ENCODE measurements at places on chromosomes 2 and 18.
A peak's percentile ranks its signal among the peaks of the same experiment; 100 is the strongest.

DNA sequence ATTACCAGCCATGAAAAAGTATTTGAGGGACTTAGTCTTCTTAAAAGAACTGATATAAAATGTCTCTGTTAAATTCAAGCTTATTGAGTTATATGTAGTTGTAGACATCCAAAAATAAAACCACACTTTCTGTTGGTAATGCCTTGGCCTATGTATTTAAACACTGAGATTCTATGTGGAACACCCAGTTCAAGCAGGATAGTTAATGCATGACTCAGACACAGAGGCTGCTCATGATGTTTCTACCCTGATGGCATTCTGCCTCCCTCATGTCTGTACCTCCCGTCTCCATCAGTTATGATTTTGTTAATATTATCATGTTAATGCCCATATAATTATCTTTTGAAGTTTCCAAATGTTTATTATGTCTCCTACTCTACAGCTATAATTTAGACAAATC lies 164.5 kb downstream of the XIRP2 start:
- DNase-seq = no peak

DNA sequence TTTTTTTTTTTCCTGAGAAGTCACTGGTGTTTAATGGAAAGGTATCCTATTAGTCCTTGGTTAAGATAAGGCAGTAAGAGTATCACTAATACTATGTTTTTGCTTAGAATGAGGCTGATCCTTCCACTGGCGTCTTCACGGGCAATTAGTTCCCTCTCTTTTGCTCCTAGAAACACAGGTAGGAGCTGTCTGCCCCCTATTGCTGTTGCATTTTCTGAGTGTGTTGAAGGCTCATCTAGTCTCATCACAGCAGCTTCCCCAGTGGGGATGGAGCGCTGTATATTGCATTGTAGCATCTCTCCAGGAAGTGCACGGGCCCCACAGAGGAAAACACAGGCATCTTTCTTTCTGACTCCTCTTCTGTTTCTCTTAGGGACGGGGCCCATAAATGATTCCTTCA lies 145.0 kb downstream of the NAPG start:
- DNase-seq = no peak

- no peak for DNase-seq
These were observed 10.2 kb downstream of the AFTPH start for GRCh38 chr2:64534363-64534762.

GRCh38 chr2:172813314-172813888 lies 77.8 kb downstream of the RAPGEF4 start:
- DNase-seq = no peak

DNA sequence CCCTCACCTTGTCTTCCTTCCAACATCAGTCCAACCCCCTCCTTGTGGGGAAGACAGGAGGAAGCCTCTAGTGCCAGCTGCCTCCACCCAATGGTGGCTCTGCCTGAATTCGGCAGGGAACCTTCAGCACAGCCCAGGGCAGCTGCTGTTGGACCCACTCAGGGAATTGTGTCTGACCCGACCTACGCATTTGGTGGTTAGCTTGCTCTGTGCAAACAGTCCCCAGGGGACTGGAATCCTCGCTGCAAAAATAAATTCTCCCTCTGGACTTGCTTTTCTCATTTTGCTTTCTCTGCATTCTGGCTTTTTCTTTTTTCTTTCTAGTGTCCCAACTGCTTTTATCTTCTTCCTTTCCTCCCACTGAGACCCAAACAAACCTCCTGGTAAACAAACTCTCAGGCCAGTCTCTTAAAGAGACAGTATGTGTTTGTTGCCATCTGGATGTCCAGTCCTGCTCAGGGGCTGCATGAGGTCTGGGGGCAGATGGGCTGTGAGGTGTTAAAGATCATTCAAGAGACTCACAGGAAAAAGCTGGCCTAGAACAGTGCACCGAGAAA lies 137.7 kb upstream of the HAAO start:
- no peak for DNase-seq

DNA sequence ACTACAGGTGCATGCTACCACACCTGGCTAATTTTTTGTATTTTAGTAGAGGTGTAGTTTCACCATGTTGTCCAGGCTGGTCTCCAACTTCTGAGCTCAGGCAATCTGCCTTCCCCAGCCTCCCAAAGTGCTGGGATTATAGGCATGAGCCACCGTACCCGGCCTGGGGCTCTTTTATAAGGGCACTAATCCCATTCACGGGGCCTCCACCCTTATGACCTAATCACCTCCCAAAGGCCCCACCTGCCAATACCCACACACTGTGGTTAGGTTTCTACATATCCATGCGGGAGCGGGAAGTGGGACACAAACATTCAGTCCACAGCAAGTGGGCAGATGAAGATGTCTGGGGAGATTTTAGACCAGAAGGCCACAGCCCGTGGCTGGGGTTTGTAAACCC lies 164.7 kb upstream of the SH3BP4 start:
- DNase-seq = no peak

DNA sequence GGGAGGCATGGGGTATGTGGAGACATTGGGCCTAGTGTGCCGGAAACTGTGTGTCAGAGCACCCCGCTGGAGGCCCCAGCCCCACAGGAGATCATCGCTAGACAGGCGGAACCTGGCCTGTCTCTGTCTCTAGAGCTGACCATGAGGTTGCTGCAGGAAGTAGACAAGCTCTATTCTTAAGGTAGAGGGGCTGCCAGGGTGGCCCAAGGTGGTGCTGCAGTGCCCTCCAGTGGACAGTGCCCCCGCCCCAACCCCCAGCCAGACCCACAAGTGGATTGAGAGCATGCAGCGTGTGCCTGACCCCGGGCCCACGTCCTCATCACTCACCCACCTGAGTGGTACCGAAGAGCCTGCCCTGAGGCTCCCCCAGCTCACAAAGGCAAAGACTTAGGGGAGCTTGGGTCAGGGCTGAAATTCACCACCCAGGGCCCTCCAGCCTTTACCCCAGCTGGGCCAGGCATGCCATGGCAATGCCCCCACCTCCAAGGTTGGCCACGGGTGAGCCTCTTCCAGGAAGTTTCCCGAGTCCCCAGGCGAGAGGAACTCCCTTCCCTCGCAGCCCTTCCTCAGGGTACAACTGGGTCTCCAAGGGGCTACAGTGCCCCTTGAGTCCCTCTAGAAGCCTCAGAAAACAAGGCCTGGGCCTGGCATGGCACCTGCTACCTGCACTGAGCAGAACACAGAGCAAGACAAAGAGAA lies 155.0 kb downstream of the TTC32 start:
- DNase-seq = peak; percentile 87

- DNase-seq = no peak
These were observed 158.6 kb downstream of the TXNL1 start for GRCh38 chr18:56479841-56480240.

DNA sequence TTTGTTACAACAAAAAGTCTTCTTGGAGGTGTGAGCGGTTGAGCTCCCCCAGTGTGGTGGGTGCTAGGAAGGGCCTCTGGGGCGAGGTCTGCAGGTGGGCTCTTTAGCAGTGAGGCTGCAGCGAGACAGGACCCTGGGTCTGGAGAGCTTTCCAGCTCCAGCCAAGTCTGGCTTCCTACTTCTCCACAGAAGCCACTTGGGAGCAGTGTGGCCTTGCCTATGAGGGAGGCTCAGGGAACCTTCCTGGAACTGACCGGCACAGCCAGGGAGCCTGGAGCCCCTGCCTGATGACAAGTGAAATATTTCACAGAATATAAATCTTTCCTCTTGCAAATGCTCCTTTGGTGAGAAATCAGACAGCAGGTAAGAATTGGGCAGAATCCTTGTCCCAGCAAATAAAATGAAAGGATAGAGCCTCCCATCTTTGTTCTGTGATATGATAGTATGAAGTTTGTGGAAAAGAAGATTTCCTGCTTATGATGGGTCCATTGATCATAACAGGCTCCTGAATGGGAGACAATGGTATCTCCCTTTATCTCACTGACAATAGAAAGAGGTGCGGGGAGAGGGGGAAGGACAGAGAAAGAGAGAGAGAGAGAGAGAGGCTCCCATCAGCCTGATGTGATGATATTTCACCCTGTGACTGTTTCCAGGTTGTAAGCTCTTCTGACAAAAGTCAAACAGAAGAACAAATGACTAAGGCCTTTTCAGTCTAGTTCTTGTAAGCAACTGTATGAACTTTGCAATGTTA lies 289.8 kb upstream of the SPRED2 start:
- DNase-seq = peak; percentile 46

DNA sequence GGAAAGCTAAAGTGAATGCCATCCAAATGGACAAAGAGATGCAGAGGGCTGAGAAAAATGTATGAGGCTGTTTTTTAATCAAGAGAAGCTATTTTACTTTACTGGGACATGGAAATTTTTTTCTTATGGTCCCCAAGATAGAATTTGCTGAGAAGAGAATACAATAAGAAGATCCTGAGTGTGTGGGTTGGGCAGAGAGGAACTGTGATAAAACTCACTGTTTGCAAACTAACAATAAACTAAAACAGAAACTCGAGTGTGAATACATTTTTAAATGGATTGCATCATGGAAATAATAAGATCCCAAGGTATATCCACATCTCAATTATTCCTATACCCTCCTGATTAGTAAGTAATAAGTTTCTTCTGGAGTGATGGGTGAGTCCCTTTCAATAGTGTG lies 4.4 kb downstream of the NEB start:
- DNase-seq = no peak

GRCh38 chr2:207513551-207514257 lies 16.1 kb upstream of the CREB1 start:
- no peak for DNase-seq

DNA sequence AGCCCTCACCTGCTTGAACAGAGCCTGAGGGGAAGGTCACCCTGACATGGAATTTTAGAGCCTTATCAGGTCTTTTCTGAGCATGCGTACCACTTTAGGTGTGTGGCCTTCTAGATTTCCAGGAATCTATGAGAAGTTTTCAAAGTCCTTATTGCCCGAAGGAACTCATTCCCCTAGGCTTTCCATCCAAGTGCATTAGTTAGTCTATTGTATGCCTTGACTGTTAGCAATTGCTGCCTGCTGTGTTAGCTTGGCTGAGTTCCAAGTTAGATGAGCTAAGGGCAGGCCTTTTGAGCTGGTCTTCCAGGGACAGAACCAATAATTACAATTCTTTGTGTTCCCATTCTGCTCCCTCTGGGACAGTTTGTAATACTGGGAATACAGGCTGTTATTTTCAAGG lies 30.8 kb upstream of the PUM2 start:
- DNase-seq = peak; percentile 48

DNA sequence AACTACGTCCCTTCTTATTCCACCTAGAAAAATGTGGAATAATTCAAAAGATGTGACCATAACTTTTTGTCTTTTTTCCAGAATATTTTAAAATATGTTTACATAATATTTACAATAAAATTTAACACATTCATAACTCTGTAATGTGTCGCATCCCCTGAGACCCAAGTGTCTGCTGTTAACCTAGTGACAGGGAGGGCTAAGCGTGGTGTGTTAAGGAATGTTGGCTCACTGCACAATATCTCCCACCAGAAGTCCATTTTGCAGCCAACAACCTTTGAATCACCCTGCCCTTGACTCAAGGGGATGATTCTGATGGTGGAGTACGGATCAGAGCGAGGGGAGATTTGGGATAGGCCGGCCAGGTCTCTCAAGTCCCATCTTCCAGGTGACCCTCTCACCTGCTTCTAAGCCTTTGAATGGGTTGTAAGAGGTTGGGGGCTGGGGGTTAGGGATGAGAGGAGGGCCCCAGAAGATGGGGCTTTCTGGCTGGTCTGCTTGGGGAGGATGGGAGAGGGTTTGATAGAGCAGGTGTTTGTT lies 43.3 kb downstream of the SERTAD2 start:
- no peak for DNase-seq

DNA sequence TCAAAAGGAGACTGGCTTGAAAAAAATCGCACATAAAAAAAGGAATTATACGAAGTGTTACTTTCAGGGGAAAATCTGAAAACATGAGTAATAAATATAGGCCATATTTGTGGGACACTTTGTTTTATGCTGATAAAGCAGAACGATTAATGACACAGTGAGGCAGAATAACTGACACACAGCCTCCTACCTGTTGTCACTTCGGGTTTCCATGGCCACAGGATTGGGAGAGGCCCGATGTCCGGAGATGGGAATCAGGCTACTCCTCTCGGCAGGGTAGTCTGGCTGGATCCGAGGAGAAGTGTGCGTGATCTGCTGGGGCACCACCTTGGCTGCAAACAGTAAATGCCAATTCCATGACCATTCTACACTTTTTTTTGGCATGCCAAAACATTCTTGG lies 31.7 kb downstream of the SAP130 start:
- no peak for DNase-seq

GRCh38 chr2:134773759-134774742 lies 55.3 kb upstream of the TMEM163 start:
- no peak for DNase-seq

- DNase-seq = no peak
These were observed 5.6 kb downstream of the FBXO36 start for GRCh38 chr2:229927817-229928321.

DNA sequence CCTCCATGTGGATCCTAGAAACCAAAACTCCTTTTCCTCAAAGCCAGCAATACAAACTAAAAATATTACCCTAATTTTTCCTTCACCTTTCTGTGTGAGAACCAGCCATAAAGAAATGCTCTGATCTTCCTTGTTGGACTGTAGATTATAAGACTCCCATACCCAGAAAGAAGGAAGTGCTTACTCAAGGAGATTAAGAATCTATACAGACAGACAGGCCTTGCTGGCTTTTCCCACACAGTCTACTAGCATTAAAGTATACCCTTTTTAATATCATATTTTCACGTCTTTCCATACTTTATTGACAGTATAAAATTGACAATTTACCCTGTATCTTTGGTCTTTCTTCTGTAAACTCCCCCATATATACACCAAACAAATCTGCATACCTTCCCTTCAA lies 139.0 kb downstream of the GULP1 start:
- no peak for DNase-seq

DNA sequence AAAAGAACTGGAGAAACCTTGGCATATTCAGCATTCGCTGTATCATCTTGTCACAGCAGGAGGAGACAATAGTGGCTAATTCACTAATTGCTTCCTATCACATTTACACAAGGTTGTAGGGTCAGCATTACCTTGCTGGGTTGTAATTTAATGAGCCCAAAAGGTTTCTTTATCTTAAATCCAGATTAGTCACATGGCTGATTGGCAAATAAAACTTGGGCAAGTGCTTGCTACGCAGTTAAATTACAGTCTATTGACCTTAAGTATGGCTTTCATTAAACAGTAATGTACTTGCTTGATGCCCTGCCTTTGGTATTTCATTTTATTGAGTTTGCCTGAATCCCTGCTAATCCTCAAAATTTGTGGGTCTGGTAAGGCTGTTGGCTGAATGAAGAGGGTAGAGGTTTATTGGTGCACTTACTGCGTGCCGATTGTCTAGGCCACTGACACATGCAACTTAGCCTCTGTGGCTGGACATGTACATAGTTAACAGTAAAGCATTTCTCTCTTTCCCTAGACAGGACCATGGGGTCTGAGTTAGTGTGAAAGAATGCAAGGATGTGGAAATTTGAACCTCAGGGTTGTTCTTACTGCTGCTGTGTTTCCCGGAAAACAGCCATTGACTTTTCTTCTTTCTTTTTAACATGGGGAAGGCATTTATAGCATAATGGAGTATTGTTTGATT lies 34.3 kb downstream of the FMNL2 start:
- no peak for DNase-seq
